ENCODE measurements at places on chromosomes 11 and 22.
A peak's percentile ranks its signal among the peaks of the same experiment; 100 is the strongest.

DNA sequence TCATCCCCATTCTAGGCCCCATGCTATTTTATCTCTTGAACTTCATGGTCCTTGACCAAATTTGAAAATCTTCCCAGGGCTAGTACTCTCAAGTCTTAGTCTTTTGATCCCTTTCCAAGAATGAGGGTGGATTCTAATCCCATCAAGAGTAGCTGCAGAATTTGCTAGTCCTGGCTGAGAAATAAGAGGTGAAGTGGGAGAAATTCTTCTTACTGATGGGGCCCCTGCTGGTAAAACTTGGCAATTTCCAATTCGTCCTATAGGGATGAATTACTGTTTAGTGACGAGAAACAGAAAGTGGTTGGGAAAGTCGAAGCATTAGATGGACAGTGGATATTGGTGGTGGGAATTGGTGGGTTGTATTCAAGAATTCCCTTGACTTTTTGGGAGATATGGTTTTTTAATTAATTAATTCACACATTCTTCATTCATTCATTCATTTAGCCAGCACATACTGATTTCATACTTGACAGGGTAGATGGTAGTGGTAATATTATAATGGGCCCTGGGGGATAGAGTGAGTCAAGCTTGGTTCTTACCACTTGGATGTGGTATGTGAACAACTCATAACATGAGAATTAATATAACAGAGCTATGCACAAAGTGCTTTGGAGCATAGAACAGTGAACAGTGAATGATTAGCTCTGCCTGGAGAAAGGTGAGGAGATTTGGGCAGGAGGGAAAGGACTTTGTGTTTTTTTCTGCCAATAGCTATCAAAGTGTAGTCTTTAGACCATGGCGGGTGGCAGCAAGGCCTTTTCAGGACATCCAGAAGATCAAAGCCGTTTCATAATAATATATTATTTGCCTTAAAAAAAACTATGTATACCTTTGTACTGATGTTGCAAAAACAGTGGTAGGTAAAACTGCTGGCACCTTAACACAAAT lies 103.8 kb downstream of the STIM1 start:
- DNase-seq: peak; percentile 68

DNA sequence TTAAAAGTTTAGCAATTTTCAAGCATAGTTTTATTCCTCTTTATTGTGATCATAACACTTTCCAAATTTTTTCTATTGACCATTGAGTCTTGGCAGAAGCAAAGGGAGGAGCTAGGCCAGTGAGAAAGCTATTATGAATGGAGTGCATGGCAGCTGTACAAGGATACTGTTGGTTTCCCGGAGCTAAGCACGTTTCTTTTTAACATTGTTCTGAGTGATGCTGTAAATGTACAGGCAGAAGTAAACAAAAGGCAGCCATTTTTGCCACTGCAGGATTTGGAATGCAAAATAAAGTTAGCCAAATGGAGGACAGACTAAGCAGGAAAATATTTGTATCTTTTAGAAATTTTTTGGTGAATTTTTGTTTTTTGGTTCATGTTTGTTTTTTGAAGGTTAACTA lies 16.2 kb downstream of the CBL start:
- DNase-seq: peak; percentile 44

GRCh38 chr22:50670513-50670912 lies 2.1 kb upstream of the SHANK3 start:
- no peak for DNase-seq

DNA sequence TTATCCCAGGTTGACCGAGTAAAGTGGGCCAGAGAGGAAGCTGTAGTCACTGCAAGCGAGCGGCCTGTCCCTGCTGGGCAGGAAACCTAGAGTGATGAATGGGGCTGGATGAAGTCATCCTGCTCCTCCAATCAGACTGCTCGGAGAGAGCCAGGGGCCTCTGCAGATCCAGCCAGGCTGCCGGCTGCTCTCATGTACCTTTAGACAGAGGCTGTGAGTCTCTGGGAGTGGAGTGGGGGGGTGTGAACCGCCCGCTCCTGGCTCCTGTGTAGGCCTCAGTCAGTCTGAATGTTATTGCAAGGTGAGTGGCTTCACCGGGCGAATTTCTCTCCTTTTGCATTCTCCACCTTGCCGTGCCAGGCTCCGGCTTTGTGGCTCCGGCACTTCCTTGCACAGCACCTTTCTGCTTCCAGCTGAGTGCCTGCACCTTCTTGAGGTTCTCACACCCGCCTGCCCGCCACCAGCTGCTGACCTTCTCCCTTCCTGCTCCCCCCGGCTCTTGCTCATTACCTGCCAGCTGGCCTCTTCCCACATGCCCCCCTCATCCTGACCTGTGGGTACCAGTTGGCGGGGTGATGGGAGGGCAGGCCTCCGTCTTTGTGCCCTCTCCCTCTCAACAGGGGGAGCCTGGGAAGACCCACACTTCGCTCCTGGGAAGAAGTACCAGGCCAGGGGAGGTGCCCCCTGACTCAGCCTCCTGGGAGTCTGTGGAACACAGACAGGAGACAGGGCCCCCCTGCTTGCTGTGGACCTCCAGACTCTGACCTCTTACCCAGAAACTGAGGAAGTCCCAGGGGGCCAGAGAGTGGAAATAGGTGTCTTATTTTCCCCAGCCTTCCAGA lies 79.9 kb downstream of the GRAMD1B start:
- DNase-seq: peak; percentile 54

- no peak for DNase-seq
These were observed 83.8 kb downstream of the ME3 start for GRCh38 chr11:86588566-86589090.

- DNase-seq: no peak
These were observed 7.4 kb upstream of the INCENP start for GRCh38 chr11:62116451-62116850.

DNA sequence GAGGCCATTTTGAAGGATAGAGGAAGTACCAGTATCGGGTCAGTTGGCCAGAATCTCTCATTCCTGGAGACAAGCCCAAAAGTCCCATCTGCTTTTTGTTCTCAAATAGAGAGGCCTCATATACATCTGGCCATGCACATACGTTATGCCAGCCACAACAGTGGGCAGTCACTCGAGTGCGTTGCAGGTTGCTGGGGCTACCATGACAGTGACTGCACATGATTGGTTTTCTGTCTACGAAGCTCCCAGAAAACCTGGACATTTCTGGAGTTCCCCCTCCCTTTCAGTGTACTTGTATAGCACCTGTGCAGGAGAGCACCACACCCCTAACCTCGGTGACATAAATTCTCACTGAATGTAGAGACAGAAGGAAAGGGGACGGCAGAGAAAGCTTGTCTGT lies 62.1 kb downstream of the C22orf31 start:
- DNase-seq: no peak

DNA sequence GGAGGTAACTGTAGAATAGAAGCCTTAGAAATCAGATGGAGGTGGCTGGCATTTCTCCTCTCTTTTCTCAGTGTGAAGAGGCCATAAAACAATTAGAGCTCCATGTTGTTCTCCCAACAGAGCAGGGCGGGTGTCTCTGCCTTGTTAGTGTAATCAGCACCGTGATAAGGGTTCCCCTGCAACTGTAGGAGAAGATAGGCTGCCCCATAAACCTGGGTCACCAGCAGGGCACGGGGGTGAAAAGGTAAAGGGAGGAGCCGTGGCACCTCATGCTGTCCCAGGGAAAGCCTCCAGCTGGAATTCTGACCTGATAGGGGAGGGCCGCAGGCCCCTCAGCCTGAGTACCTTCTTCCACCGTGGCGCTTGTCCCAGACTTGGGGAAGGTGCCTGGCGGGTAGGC lies 68.7 kb downstream of the ISX start:
- no peak for DNase-seq

DNA sequence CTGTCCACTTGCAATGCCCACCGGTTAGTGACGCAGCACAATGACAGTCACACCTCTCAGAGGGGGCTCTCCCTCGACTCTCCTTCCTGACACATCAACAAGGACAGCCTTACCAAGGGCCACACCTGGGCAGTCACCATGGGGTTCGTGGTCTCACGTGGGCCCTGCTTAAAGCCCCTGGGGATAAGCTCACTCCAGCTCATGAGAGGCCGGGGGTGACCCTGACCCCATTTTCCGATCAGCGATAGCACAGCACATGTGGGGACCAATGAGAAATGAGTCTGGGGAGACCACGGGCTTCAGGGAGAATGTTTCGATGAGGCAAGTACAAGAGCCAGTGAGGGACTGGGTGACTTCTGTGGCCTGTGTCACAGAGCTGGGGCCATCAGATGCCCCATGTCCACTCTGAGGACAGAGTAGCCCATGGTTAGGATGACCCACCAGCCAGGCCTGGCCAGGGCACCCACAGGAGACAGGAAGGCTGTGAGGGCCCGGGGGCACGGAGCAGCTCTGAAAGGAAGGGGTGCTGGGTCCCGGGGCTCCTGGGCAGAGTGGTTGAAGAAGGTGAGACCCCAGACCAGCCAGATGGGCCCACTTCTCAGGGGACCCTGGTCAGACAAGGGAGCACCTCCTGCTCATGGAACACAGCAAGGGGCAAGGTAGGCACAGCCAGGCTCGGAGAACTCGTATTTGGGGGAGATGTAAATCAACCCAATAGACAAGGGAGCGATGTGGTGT lies 128.8 kb downstream of the MED15 start:
- DNase-seq: no peak

DNA sequence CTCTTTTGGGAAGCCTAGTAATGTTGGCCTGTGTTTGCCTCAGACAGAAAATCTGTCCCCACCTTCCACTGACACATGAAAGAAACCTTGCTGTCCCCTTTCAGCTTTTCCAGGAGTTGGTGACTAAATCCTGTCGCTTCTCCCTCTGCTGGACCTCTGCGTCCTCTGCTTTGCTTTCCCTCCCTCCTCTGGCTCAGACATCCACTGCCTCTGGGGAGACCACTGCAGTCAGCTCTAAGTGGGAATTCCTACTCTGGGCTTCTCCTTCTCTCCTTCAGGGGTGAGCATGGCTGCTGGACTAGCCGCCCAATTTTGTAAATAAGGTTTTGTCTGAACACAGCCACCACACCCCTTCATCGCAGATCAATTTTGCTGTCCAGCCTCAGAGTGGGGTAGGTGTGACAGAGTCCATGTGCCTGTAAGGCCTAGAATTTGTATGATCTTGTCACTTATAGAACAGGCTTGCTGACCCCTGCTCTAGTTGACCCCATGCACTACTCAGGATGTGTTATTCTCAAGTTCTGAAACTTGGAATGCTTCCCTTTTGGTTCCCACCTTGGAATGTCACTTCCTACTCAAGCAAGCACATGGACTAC lies 23.0 kb downstream of the LRRC74B start:
- DNase-seq: no peak

DNA sequence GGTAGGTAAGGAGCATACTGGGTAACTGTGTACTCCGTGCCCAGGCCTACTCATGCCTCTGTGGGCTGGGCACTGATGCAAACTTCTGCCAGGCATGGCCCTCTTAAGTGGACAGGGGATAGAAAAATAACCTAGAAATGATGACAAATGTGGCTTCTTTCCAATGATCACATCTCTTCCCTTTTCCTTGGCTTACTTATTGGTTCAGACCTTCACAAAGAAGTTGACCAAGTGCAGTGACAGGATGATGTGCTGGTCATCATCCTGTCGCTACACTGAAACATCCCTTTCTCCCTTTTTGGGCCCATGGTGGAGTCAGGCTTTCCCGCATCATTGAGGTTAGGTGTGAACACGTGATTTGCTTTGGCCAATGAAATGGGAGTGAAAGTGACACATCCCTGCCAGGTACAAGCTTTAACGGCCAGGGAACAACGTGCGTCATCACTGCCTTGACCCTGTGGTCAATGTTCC lies 31.8 kb upstream of the APOBEC3A start:
- DNase-seq: peak; percentile 68

DNA sequence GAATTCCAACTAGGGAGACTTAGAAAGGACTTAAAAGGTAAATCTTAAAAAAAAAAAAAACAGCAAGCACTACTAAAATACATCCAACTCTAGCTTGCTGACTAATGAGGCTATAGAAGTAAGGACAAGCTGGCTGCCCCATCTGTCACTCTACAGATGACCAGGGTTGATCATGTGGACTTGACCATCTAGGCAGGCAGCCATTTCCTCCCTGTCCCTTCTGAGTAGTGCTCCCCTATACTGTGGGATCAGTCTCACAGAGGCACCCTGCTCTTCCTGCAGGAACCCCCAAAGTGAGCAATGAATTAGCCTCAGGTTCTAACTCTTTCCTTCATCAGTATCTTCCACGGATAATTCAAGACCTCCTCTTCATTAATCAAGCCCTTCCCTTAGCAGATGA lies 12.3 kb downstream of the SLC1A2 start:
- no peak for DNase-seq

DNA sequence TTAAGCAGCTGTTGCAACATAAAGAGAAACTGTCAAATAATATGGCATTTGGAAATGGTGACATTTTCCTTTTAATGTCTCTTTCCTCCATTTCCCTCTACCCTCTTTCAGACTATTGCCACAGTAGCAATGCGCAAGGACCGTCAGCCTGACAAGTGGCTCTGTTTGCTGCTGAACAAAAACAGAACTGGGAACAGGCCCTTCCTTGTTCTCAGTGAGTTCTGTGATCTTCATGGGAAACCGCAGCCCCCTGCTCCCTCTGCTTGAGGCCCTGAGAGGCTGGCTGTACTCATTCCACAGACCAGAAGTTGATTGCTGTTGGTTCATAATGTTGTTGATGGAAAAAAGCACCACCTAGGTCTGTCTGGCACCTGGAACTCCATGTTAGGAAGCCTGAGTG lies 559.7 kb downstream of the OPCML start:
- DNase-seq: no peak
